Mesothelial cell of epicardium (in vitro differentiated cells): ENCODE measurements at places on chromosomes 5 and 9. TPM values are rescaled to one million over a fixed set of nuclear protein-coding genes. Genes with fewer than 3 reads are reported as not detected.

GRCh38 chr9:128056086-128056485 lies 11.0 kb downstream of the NAIF1 start:
- DNase-seq = no peak

SPATA31C1 gene
- total RNA-seq = 0.13 to 0.29 TPM (median 0.18 TPM) in 3 replicates

- no peak for DNase-seq
Observed at GRCh38 chr5:139438707-139439012, 665 bp downstream of the DNAJC18 start.

DNA sequence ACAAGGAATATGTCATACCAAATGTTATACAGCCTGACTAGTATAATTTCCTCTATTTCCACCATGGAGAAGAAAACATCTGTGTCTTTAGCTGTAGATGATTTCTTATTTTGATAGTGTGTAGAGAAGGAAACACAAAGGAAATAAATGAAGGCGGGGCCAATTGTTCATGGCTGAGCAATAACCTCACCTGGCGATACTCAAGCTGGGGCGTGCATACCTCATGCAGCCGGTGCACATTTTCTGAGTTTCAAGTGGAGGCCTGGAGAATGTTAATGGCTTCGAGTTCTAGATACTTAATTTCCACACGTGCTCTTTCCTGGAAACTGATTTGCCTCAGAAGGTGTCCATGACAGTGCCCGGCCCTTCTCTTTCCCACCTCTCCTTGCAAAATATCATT lies 127.4 kb upstream of the TAF11L2 start:
- DNase-seq = no peak

ADAMTSL1 gene
- total RNA-seq = 44.1 to 48.0 TPM (median 45.2 TPM) in 3 replicates

PCDHA9 gene
- total RNA-seq = 3.1 to 4.0 TPM (median 3.4 TPM) in 3 replicates

GRCh38 chr5:78245136-78245535 lies 49.4 kb downstream of the AP3B1 start:
- DNase-seq = no peak
